ENCODE measurements at places on chromosomes 2 and 18. TPM values are rescaled to one million over a fixed set of nuclear protein-coding genes. Genes with fewer than 3 reads are reported as not detected.

The CCDC102B gene
- 7.7 TPM for total RNA-seq

The REG1B gene
- not detected for total RNA-seq

The CNNM3 gene
- 40.0 TPM for total RNA-seq

The KIF1A gene
- not detected for total RNA-seq

The ZEB2 gene
- 9.4 TPM for total RNA-seq
